ENCODE measurements at places on chromosomes 16 and 17. TPM values are rescaled to one million over a fixed set of nuclear protein-coding genes. Genes with fewer than 3 reads are reported as not detected.

- no peak for DNase-seq
These were observed 10.3 kb upstream of the GAS7 start for GRCh38 chr17:10208604-10209193.

GRCh38 chr17:77907497-77908461 lies 50.7 kb upstream of the TNRC6C start:
- DNase-seq, result no peak

GRCh38 chr16:30567991-30568638 lies 3.4 kb downstream of the ZNF688 start:
- no peak for DNase-seq

DNA sequence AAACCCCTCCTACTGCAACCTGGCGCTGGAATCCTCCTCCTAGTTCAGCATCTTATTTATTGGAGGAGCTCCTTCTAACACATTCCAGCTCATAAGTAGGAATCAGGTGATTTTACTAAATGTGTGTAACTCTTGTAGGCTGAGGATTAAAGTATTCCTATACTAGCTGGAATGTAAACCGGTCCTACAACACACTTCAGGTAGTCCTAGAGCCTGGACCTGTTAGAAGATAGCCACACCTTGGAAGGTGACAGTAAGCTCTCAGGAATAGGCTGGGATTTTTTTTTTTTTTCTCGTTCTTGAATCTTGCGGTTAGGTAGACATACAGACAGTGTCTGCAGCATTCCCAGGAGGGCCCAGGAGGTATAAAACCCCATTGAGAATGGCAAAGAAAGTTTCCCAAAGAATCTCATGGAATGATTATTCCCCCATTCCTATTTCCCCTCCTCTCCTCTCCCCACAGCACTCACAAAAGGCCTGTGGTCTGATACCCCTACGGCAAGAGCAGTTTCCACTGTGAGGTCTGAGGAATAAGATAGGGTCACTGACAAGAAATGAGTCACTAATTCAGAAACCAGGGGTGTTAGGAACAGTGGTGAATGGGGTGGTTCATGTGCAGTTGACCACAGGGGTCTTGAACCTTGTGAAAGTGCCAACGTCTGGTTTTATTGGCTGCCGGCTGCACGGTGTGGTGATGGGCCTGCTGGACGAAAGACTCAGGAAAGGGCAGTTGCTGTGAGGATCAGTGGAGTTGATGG lies 267.1 kb downstream of the UTP18 start:
- no peak for DNase-seq

- no peak for DNase-seq
These were observed 98.6 kb upstream of the AXIN2 start for GRCh38 chr17:65660078-65660477.

DNA sequence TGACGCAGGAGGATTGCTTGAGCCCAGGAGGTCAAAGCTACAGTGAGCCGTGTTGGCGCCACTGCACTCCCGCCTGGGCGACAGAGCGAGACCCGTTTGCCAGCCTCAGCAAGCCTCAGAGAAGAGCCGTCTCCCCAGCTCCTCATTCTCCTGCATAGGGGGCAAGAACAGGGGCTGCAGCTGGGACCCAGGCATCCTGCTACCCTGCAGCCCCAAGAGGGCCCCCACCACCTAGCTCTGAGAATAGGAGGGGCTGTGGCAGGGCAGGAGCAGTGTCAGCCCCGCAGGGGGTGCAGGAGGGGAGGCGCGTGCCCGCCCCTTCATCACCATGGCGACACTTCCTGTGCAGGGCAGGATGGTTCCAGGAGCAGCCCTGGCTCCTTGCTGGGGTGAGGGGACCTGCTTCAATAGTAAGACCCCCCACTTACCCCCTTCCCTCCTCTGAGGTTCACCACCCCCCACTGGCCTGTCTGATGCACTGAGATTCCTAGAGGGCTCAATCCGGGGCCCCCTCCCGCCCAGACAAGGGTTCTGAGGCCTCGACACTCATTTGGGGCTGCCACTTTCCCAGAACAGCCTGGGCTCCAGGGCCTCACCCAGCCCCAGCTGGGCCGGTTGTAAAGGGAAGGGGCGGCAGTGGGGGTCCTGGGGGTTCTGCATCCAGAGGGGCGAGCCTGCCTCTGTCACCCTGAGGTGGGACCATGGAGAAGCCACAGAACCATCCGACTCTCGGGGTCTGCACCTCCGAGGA lies 20.2 kb downstream of the VASN start:
- no peak for DNase-seq

GRCh38 chr17:9401434-9401833 lies 174.2 kb downstream of the STX8 start:
- DNase-seq, result no peak

GRCh38 chr17:68035131-68035522 lies 408 bp upstream of the KPNA2 start:
- no peak for DNase-seq

DNA sequence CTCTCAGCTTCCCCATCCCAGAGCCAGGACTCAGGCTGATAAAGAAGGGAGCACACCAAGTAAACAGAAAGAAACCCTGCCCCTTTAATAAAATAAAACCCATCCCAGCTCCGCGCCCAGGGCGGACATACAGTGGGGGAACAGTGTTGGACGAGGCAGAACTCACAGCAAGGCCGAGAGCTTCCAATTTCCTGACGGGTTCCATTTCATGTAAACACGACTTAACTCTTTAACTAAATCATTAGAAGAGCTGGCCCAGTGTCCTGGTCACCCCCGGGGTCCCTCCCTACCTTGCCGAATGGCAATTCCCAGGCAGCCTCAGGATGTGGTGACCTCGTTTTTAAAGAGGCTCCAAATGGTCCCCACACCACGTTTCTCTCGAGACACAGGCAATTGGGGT lies 340.7 kb downstream of the FOXL1 start:
- DNase-seq, result no peak

The TNFSF13 gene
- 23.4 TPM for polyA plus RNA-seq
